AG20443 (cell line): ENCODE measurements at places on chromosomes 1 and 21.

DNA sequence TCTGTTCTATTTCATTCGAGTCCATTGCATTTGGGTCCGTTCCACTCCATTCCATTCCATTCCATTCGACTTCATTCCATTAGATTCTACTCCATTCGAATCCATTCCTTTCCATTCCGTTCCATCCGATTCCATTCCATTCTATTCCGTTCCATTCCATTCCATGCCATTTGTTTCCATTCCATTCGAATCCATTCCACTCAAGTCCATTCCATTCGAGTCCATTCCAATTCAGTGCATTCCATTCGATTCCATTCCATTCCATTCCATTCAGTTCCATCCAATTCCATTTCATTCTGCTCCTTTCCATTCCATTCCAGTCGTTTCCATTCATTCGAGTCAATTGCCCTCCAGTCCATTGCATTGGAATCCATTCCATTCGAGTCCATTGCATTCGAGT is 2603.7 kb upstream of the TPTE start:
- no peak for DNase-seq

DNA sequence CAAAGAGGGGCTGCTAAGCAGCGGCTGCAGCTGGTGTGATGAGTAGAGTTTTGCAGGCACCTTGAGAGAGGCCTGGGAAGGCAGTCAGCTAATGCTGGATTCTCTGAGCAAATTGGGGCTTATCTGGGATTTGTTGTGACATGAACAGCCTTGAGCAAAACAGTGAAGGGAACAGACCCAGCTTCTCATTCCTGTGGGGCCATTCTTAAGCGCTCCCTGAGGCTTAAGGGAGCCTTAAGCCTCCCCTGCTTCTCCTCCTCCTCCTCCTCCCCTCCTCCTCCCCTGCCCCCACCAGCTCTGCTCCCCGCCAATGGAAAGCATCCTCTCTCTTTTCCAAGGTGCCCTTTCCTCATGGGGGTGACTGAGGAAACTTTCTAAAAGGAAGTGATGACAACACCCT is 21.3 kb downstream of the HMGCS2 start:
- no peak for DNase-seq

DNA sequence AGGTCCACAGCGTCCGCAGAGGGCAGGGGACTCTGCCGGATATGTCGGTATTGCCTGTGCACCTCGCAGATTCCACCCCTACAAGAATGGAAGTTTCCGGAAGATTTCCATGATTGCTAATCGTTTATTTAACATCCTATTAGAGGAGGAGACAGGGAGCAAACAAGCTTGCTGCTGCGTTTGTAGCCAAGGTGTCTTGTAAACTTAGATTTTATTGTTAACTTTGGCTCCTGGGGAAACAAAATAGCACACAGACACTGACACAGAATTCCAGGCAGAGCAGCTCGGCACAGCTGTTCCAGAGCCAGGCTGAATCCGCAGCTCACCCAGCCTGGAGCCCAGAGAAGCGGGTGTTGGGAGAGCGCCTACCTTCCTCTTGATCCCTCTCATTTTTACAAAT is 75.7 kb downstream of the AJAP1 start:
- DNase-seq = no peak

DNA sequence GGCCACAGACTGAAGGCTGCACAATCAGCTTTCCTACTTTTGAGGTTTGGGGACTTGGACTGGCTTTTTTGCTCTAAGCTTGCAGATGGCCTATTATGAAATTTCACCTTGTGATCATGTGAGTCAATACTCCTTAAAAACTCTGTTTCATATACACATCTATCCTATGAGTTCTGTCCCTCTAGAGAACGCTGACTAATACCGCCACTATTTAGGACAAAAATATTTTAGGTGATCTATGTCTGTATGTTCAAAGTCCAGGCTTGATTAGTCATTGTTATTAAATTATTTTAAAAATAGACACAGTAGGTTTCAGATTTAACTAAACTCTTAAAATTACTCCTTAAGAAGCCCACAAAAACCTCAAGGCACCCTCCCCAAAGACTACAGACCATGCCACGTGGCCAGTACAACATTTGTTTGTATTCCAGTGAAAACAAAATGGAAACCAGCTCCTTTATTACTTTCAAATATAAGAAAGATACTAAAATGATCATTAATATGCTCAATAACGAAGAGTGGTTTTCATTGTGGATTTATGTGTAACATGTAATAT is 63.1 kb downstream of the TMPRSS15 start:
- DNase-seq = no peak

- no peak for DNase-seq
Measured at GRCh38 chr1:68808351-68808750, 311.5 kb upstream of the DEPDC1 start.

- no peak for DNase-seq
Measured at GRCh38 chr1:174794861-174795260, 204.9 kb upstream of the CACYBP start.

GRCh38 chr21:15437883-15438282 is 291.9 kb upstream of the USP25 start:
- DNase-seq = no peak

GRCh38 chr21:16388911-16389560 is 659.3 kb downstream of the USP25 start:
- no peak for DNase-seq

- DNase-seq = no peak
Measured at GRCh38 chr1:6342056-6342455, 51.5 kb downstream of the ACOT7 start.

DNA sequence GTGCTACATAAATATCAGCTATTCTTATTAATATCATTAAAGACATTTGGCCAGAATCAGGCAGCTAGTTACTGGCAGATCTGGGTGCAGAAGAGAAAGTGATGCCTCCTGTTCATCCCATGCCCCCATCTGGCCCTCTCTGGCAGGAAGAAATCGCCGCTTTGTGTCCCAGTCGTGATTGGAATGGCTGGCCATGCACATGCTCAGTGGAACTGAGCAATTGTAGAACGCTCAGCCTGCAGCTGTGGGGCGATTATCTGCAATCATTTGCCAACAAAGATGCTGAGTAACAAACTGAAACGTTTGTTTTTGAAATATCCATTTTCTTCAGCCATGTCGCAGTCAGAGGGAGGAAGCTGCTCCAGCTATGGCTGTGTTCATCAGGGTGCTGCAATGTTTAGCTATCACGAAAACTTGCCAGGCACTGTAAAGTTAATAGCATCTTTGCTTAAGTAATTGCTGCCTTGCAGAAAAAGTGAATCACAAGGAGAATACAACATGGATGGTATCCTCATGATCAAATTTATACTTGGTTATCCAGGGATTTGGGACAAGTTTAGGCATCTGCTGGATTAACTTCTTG is 36.5 kb downstream of the NGF start:
- no peak for DNase-seq

DNA sequence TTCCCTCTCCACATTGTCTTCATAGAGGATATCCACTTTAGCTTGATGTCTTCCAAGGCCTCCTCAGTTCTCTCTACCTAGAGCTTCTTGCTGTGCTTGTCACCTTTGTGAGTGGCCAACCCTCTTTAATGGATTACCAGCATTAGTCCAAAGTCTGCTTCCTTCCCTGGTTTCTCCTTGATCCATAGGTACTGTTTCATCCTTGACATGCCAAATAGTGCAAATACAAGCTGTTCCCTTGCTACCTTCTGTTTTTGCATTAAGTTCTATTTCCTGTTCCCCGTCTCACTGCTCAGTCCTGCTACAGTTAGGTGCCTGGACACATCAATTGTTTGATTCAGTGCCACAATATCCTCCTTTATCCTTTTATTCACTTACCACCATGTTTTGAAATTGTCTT is 19.2 kb downstream of the MAST2 start:
- DNase-seq = no peak

GRCh38 chr1:157198619-157199420 is 60.6 kb upstream of the ETV3 start:
- DNase-seq = no peak

GRCh38 chr1:234933475-234933874 is 195.2 kb downstream of the TOMM20 start:
- DNase-seq = peak; percentile 73

DNA sequence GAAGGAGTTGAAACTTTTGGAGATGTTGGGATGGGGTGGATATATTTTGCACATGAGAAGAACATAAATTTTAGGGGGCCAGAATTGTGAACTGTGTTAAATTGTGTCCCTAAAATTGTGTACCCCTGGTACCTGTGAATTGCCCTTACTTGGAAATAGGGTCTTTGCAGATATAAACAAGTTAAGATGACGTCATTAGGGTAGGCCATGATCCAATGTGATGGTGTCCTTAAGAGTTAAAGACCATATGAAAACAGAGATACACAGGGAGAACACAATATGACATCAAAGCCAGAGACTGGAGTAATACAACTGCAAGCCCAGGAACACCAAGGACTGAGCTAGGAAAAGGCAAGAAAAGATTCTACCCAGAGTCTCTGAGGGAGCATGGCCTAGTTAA is 24.0 kb downstream of the SCMH1 start:
- DNase-seq = no peak

DNA sequence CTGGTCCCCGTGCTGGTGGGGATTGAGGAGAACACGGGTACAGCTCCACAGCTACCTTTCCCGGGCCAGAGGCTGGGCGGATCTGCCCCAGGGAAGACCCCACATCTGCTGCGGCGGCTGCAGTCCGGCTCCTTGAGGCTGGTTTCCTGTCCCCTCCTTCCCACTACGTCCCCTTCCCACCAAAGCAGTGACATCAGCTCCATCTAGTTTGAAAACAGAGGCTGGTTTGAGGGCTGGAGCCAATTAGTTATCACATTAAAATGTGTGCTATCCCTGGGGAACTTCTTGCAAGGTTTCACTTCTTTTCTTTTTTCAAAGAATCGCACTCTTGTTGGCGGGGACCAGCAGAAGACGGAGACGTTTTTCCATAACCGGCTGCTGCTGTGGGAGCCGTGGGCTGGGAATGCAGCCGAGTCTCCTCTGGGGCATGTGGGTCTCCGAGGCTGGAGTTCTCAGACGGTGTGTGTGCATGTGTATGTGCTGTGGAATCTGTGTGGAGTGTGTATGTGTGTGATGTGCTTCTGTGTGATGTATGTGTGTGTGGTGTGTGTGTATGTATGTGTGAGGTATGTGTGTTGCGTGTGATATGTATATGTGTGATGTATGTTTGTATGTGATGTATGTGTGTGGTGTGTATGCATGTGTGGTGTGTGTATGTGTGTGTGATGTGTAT is 8.9 kb upstream of the PCBP3 start:
- no peak for DNase-seq

GRCh38 chr1:88609051-88609450 is 75.0 kb upstream of the PKN2 start:
- no peak for DNase-seq

GRCh38 chr1:76110666-76111065 is 36.1 kb downstream of the ST6GALNAC3 start:
- DNase-seq = no peak

- no peak for DNase-seq
Measured at GRCh38 chr1:30851286-30851685, 57.3 kb downstream of the SDC3 start.

DNA sequence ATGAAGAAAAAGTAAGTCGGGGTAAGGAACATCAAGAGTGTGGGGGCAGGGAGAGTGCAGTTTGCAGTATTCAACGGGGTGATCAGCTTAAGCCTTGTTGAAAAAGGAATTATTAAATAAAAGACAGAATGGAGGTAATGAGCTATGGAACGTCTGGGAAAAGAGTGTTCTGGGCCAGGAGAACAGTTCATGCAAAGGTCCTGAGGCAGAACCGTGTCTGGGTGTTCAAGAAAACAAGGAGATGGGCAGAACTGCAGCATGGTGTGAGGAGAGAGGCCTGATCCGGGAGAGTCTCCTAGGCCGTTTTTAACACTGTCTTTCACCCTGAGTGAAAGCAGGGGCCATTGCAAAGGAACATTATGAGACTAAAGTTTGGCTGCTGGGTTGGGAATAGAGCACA is 20.2 kb downstream of the OVGP1 start:
- no peak for DNase-seq

GRCh38 chr1:183279835-183280234 is 93.8 kb downstream of the LAMC2 start:
- peak; percentile 82 for DNase-seq

DNA sequence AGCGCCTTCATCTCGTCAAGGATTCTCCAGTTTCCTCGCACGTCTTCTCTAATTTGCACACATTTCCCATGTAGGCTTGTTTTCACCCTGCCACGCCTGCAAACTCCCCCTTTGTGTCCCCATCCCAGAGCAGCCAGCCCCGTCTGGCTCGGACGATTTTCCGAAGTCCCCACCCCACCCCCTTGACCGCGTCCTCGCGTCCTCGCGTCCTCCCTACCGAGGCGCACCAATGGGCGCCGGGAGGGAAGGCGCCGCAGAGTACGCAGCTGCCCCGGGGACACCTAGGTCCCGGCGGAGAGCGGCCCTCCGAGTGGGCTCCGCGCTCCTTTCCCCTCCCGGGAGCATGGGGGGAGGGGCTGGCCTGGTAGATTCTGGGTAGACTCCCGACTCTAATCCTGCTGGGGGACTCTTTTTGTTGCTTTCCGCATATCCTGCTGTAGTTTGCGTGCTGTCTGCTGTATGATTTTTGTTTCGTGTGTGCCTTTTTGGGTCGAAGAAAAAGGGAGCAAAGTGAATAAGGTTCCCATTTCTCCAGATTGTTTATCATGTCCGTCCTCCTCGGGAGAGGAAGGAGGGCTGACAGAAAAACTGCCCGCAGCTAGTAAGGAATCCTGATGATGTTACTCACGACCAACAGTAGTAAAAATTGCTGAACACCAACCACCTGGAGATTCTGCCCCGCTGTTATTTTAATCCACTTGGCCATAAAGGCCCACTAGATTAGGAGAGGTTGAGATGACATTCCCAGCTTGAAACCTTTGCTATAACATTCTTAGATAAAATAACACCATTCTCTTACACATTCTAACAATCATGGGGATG is 1.5 kb downstream of the CACHD1 start:
- DNase-seq = peak; percentile 58

GRCh38 chr1:7630378-7630777 is 140.7 kb upstream of the VAMP3 start:
- DNase-seq = no peak

DNA sequence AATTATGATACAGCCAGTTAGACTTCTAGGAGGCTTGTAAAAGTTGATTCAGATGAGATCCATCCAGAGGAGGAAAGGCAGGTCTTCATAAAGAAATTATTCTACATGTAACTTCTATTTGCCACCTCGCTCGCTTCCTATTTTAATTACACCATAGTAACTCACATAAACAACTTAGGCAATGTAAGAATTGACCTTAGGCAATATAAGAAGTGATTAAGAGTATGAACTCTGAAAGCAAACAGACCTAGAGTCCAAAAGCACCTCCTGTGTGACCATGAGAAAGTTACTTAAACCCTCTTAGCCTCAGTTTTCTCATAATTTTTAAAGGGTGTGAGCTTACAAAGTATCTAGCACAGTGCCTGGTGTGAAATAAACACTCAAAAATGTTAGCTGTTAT is 192.7 kb upstream of the NFIA start:
- DNase-seq = no peak

DNA sequence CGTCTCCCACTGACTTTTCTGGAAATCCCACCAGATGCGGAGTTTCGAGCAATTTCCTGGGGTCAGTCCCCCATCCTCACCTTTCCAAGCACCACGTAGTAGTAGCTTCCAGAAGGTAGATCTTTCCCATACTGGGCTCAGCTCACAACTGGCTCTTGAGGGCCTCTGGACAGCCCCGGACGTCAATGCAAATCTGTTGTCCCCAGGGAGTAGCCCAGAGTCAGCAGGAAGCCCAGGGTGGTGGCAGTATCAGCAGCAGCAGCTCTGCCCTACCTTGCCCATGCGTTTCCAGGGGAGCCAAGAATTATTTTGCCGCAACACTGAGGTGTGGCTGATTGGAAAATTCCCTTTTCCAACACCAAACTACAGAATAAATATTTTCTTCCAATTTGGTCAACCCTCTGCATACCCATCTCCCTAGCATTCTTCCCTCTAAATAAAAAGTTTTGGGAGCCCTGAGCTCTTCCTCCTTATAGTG is 70.3 kb downstream of the CD46 start:
- no peak for DNase-seq

GRCh38 chr1:1399872-1400575 is 889 bp upstream of the CCNL2 start:
- no peak for DNase-seq
